ENCODE measurements at places on chromosomes 3 and 15. TPM values are rescaled to one million over a fixed set of nuclear protein-coding genes. Genes with fewer than 3 reads are reported as not detected.

Gene FEZF2
- total RNA-seq: not detected

Gene SLC51B
- total RNA-seq: 16.4 TPM

Gene LMOD3
- total RNA-seq: not detected

Gene SLC9C1
- not detected for total RNA-seq

Gene PAQR9
- 3.1 TPM for total RNA-seq

Gene SLC25A36
- total RNA-seq: 21.6 TPM

Gene PXYLP1
- 13.7 TPM for total RNA-seq

Gene SLC2A2
- not detected for total RNA-seq

Gene SOX2
- 0.74 TPM for total RNA-seq

Gene ZNF662
- not detected for total RNA-seq

Gene DISP2
- 1.9 TPM for total RNA-seq

Gene GUCA1C
- not detected for total RNA-seq

Gene ILDR1
- total RNA-seq: not detected

Gene FGD5
- total RNA-seq: 0.03 TPM

Gene FETUB
- 0.25 TPM for total RNA-seq

Gene NAA50
- total RNA-seq: 179 TPM

Gene ZDHHC19
- total RNA-seq: 0.09 TPM

Gene CHRNA7
- total RNA-seq: 4.2 TPM

Gene SLC33A1
- total RNA-seq: 17.4 TPM

Gene DOCK3
- total RNA-seq: 0.39 TPM

Gene RGMA
- 0.19 TPM for total RNA-seq

Gene EXD1
- total RNA-seq: not detected

Gene HHATL
- total RNA-seq: not detected

Gene ARGFX
- not detected for total RNA-seq

Measured in A549 treated with CORT108297 at 1 μM for 4 hours (cell line).